ENCODE measurements at places on chromosomes 6 and 20.

DNA sequence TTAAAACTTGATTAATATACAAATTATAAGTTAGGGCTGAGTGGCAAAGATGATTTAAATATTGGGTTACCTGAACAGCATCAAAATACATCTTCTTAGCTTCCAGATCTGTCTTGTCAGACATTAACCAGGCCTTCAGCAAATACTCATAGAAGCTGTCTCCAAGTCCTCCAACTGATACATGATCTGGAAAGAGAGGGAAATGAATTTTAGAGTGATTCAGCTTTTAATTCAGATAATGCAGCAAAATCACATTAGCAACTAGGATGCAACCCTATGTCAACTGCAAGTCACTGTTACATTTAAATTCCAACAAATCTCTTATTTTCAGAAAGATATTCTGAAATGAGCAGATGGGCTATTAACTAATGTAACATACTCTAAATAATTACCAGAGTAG, 115.2 kb upstream of the FAM184A start:
- DNase-seq = no peak
- no peaks in the 10 kb centered on the region for H3K27me3 ChIP-seq
- H3K27ac ChIP-seq = no peak overlapping the region
- H3K4me3 ChIP-seq = no peak overlapping the region
- H3K4me1 ChIP-seq = no peaks in the 10 kb centered on the region

DNA sequence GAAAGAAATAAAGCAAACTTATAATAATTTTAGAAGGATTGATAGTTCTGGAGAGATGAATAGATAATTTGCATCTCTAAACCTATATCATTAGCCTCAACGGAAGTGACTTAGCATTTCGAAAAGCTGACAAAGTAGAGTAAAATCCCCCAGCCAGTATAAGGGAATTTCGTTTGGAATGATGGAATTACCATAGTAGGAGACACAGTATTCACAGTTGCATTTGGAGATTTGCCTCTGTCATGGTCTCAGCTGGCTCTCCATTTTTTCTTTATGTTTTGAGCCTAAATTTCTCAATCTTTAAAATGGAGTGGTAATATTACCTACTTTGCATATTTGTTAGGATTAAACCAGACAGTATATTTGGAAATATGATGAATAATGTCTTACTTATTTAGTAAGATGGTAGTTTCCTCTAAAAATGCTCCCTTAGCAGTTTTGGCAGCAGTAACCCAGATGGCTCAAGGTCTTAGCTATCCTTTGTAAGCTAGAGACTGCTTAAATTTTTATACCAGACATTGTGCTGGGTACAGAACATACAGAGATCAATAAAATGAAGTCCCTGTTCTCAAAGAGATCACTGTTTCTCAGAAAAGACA, 58.2 kb downstream of the SMAP1 start:
- H3K36me3 ChIP-seq = no peaks in the 10 kb centered on the region
- H3K27ac ChIP-seq = no peak overlapping the region
- H3K4me3 ChIP-seq = no peak overlapping the region
- H3K4me1 ChIP-seq = no peaks in the 10 kb centered on the region
- peak; percentile 67 for DNase-seq

DNA sequence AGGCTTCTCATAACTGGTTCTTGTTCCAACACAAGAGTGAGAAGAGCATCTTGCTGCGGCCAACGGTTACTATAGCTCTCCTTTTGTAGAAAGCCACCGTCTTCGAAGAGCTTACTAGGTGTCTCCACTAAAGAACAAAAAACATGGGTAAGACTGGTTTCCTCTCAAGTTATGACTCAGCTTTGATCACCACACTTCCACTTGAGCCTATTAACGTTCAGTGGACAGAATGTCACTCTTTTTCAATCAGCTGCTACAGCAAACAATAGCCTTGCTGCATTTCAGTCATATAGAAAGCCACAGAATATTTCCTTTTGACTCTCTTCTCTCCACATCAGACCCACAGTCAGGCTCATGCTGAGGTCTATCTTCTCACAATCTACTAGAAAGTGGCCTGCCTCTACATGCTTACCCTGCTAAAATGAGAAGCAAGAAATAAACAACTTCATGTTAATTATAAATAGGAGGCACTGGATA, 243.5 kb upstream of the PREP start:
- H3K4me1 ChIP-seq = no peaks in the 10 kb centered on the region
- no peak for DNase-seq
- no peaks in the 10 kb centered on the region for H3K36me3 ChIP-seq
- no peak overlapping the region for H3K4me3 ChIP-seq
- no peak overlapping the region for H3K27ac ChIP-seq

DNA sequence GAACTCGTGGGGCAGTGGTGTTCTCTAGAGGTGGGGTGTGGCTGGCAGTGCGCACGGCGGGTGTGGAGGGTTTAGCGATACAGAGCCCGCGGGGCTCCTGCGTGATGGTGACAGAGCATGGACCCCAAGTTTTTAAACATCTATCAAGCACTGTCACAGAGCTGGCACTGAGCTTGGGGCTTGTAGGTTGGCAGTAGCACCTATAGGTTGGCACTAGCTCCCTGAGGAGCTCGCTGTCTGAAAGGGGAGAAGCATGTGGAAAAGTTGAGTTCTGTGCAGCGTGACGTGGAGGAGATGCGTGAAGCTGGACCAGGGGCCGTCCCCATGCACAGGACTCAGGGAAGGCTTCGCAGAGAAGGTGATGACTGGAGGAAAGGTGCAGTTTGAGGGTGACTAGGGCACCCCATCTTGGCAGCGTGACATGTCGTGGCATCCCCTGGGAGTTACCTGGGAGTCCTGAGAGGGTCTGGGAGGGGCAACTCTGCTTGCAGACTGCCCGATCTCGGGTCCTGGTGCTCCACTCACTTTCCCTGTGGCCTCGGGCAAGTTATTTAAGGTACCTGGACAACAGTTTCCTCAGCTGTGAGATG, 122.0 kb downstream of the CDH4 start:
- H3K4me3 ChIP-seq = no peak overlapping the region
- no peaks in the 10 kb centered on the region for H3K27me3 ChIP-seq
- H3K27ac ChIP-seq = no peak overlapping the region
- no peaks in the 10 kb centered on the region for H3K36me3 ChIP-seq
- DNase-seq = no peak

Measured in mesendoderm (in vitro differentiated cells).